ENCODE measurements at places on chromosomes 2 and 18. TPM values are rescaled to one million over a fixed set of nuclear protein-coding genes. Genes with fewer than 3 reads are reported as not detected.

DNA sequence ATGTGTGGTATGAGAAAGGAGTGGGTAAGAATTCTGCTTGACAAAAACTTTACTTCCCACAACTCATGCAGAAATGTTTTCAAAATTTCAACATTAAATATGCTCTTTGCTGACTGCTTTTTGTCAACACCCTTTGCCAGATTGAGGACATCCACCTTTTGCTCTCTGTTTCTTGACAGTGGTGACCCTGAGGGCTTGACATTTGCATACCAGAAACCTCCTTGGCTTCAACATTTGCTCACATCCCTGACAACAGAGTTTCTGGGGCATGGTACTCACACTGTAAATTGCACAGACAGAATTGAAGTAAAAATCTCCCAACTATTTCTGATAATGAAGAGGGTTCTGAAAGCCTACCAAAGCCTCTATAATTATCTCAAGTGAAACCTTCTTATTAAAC, 95.7 kb downstream of the RND3 start:
- DNase-seq: no peak

CXCR1 gene
- total RNA-seq: not detected

DNA sequence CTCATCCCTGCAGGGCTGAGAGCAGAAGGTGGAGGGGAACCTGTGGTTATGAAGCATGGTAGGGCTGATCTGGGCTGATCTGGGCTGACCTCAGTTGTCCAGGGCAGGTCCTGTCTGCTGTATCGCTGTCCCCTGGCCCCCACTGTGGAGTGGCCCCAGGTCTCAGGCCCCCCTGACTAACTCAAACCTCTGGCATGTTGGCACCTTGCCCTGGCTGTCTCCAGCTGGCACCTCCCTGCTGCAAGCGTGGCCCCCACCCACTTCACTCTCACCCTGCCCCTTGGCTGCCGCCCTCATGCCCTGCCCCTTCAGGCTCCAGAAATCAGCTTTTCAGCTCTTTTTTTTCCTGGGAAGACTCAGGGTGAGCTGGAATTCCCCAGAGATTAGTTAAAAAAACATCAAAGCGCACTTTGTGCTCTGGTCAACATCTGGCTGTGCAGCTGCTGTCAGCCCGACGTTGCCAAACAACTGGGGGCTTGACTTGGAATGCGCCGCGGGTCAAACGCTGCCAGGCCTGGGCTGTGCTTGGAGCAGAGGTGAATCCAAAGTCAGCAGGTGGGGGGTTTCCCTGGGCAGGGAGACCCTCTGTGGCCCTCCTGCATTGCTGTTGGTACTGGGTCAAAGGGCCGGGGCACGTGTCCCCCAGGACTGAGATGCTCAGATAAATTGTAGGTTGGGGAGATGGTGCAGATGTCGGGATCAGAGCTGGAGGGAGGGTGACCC, 173.8 kb upstream of the HDAC4 start:
- no peak for DNase-seq

DNA sequence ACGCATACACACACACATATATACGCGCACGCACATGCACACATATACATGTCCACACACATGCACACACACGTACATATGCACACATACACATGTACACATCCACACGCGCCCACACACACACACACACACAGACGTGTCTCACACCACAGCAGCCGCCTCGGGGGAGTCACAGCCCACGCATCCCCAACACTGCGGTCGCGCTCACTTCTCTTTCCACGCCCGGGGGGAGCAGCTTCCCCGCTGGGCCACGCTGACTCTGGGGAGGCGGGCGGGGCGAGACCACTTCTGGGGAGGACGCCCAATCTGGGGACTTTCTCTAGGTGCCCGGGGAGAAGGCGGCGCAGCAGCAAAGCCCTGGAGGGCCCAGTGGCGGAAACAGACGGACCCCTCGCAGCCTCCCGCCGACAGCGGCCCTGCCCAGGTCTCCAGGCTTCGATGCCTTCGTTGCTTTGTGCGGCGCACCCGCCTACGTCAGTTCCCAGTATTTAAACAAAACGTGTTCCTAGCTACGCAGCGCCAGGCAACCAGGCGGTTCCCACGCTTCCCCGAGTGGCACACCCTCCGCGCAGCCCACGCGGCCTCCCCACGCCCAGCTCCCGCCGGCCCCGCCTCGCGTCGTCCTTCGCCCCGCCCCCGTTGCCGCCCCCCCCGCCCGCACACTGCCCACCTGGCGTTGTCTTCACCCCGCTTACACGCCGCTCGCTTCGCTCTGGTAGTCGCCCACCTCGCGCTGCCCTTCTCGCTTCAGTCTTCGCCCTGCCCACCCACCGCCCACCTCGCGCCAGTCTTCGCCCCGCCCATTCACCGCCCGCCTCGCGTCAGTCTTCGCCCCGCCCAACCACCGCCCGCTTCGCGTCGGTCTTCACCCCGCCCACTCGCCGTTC, 810 bp upstream of the RBFA start:
- peak; percentile 36 for DNase-seq

DNA sequence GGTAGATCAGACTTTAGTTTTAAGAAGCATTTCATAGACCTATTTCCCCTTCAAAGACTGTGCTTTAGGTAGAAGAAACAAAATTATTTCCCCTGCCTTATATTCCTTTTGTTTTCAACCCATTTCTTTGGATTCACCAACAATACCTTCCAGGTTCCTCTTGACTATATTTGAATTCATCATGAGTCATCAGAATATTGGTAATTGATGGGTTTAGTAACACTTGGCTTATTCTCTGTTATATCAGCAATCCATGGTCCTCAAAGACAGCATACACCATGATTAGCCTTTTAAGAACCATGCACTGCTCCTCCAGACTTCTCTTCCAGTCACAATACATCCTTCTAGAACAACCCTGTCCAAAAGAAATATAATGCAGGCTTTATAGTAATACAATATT, 83.0 kb upstream of the NOSTRIN start:
- no peak for DNase-seq

DNA sequence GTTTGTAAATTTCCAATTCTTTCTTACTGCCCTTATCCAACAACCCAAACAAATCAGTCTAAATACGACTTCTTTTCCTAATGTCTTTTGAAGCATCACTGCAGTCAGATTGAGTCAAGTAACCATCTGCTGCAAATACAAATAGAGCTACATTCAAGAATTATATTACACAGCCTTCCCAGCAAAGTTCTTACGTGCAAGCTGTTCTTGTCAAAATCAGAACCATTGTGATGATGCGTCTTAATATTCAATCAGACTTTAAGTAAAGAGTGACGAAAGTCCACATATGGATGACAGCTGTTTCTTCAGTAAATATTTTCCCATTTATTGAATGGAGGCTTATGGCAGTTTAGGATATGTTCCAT, 943.8 kb downstream of the LRP1B start:
- no peak for DNase-seq

DNA sequence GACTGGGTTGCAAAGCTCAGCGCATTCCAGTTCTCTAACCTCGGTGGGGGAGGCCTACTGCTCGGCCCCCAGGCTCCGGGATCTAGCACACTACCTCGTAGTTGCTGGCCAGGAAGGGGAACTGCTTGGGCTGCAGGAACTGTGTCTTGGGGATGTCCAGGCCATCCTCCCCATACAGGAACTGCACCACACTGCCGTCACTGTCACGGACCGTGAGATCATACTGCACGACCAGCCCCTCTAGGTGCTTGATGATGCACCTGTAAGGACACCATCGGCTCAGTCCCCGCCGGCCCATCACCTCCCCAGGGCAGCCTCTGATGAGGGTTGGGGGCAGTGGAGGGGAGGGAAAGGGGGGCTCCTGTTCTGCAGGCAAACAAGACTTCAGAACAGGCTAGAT, 61.6 kb downstream of the POLR1A start:
- DNase-seq: no peak

GRCh38 chr2:234951664-234952269, at the start of gene SH3BP4:
Gene SH3BP4, plus strand, starts transcription at chr2:234952017. Its CDS starts 82,986 bp downstream, at chr2:235035003.
- DNase-seq: peak; percentile 48

FAM117B gene
- total RNA-seq: 7.2 TPM

GRCh38 chr18:45951016-45951714, 16.0 kb downstream of the EPG5 start:
- DNase-seq: peak; percentile 87

DNA sequence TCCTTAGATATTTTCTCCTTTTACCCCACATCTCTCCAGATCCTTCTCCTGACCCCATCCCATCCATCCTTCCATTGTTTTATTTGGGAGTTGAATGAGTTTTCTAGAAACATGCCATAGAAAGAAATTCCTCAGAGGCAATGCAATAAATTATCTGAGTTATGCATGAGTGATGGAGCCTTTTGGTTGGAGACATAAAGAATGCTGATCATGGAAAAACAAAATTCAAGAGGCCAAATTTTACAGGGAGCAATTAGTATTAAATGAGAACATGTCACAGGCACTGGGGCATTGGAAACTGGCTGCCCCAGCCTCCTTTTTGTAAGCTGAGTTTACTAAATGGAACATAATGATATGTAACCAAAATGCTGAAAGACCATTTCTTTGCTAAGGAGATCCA, 74.2 kb upstream of the LCLAT1 start:
- DNase-seq: peak; percentile 25

GRCh38 chr2:43065871-43066270, 160.5 kb downstream of the ZFP36L2 start:
- no peak for DNase-seq

GRCh38 chr18:60295674-60296073, 76.9 kb downstream of the MC4R start:
- no peak for DNase-seq

IL36RN gene
- 0.14 TPM for total RNA-seq

- DNase-seq: no peak
These were observed 102.5 kb upstream of the LDAH start for GRCh38 chr2:20925265-20925889.

- DNase-seq: no peak
These were observed 254.2 kb upstream of the SALL3 start for GRCh38 chr18:78725426-78725825.

BOLL gene
- not detected for total RNA-seq

DNA sequence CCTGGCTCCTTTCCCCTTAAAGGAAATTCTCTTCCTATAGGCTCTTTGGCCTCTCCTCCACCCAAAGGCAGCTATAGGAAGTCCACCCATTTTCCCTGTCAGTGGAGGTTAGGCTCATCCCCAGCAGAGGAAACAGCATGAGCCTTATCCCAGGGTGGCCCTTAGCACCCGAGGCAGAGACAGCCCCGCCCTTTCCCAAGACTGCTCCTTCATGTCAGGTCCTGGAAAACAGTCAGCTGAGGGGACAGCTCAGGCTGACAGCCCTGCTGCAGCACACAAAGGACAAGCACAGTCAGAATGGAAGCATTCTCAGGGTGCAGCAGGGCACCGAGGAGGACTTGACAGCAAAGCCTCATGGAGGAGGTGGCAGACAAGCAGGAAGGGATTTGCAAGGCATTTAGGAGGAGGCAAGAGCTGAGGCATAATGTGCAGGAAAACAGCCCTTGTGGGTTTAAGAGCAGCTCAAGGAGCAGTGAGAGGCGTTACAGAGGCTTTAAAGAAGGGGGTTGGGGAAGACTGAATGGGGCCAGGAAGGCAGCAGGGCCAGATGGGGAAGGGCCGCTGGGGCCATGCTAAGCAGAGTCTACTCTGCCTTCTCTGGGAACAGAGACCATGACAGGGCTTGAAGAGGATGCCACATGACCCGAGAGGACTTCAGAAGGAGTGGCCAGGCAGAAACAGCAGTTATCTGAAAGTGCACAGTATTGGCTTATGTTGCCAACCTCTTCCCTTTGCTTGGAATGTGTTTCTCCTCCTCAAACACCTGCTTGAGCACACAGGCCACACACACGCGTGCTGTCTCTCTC, 216.6 kb downstream of the SH3BP4 start:
- DNase-seq: no peak

- DNase-seq: no peak
These were observed 8.6 kb upstream of the NCOA1 start for GRCh38 chr2:24482251-24482971.

BBS5 gene
- total RNA-seq: 3.9 TPM

- DNase-seq: no peak
These were observed 58.8 kb upstream of the SLC38A11 start for GRCh38 chr2:165013944-165014619.

DNA sequence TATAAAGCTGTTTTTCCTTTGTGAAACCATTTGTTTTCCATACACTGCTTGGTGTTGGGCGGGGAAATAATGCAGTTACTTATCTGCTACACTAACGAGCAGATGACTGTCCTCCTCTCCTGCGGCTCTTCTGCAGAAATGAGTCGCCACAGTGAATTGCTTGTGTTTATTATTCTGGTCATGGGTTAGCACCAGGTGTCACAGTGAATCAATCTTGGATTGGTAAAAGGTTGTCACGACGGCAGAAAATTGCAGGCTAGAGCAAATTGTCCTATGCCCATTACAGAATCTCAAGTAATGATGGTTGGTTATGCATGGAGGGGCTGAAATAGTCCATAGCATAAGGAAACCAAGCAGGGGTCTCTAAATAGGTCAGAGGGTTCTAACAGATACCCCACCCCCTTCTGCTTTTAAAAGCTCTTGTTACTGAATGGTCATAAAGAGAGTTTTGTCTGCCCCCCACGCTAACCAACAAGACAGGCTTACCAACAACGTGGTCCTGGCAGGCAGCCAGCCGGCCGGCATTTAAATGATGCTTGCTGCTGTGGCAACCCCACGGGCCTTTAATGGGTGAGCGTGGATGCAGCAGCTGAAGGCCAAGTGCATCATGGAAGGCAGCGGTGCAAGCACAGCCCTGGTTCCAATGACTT, 29.5 kb downstream of the RAB31 start:
- peak; percentile 61 for DNase-seq

DNA sequence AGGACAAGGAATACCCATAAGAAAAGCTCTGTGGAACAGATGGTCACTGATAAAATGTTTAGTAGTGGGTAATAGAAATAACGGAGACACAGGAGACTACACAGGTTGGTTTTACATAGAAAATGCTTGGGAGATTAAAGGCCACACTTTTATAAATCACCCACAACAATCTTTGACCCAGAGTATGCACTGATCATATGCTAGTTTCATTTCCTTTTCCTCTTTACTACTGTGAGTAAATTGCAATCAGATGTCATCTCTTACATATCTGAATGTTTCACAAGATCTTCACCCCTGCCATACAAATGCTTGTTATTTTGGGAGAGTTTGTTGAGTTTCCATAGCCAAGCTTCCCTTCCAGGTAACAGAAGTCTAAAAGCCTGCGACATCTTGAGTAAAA, 978.4 kb upstream of the KLHL29 start:
- no peak for DNase-seq

C2orf81 gene
- 2.1 TPM for total RNA-seq

GRCh38 chr18:3538456-3538855, 88.5 kb downstream of the TGIF1 start:
- no peak for DNase-seq

TMEM247 gene
- not detected for total RNA-seq

GRCh38 chr2:96549967-96550786, 13.6 kb downstream of the ARID5A start:
- no peak for DNase-seq

- DNase-seq: no peak
These were observed 77.5 kb downstream of the CLHC1 start for GRCh38 chr2:55154525-55155030.

VIL1 gene
- not detected for total RNA-seq

DNA sequence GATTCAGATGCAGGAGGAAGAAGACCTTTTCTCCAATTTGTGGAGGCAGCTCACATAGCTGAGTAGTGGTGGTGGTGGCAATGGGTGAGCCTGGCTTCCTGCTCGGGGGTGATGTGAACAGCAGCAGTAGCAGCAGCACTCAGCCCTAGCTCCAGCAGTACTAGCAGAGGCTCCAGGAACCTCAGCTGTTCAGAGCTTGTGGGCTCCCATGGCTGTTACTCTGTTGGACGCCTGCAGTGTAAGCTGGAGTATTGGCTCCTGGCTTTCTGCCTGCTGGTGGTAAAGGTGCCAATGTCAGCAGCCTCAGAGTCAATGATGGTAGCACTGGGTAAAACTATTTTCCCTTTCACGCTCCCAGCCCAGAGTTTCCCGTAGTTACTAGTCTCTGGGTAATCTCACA, 3.1 kb upstream of the SEH1L start:
- peak; percentile 20 for DNase-seq

Data from astrocyte (in vitro differentiated cells and primary cell).